ENCODE measurements at places on chromosomes 12 and 14. TPM values are rescaled to one million over a fixed set of nuclear protein-coding genes. Genes with fewer than 3 reads are reported as not detected.
A peak's percentile ranks its signal among the peaks of the same experiment; 100 is the strongest.

GRCh38 chr12:126087692-126088091 lies 1022.5 kb downstream of the AACS start:
- no peak for DNase-seq

- DNase-seq, result no peak
Observed at GRCh38 chr12:123757561-123757960, 4.5 kb upstream of the DNAH10 start.

GRCh38 chr12:124543052-124543589 lies 24.3 kb downstream of the NCOR2 start:
- DNase-seq, result no peak

DNA sequence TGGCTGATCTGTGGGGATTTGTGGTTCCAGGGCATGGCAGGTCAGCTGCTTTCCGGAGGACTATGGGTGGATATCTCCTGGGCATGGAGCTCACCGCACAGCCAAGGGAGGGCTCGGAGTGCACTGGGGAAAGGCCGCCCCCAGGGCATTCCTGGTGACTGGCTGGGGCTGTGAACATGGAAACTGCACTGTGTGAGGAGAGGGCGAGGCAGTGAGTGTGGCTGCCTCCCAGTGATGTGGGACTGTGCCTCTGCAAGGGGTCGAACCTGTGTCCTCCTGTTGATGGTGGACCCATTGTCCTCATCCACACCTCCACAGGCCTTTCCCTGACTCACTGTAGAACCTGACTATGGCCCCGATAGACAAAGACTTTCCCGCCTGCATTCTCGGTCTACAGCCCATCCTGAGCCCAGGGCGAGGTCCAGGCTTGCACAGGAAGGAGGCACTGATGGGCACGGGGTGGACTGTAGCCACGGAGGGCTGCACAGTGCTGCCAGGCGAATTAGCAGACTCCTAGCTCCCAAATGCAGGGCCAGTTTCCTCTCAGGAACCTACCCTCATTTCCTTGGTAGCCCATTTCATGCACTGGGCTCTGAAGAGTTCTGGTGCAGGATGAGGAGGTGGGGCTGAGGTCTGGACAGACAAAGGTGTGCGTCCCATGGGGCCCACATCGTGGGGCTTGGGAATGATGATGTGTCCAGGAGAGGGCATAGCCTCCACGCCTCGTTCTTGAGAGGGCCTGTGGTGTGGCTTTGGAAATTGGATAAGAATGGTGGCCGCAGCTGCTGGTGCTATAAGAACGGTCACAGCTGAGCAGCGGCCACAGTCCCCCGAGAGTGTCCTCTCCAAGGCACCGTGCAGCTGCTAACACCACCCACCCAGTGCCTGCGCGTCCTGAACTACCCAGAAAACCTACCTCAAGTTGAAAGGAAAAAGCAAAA lies 415.1 kb downstream of the TMEM121 start:
- DNase-seq, result no peak

GRCh38 chr12:78494911-78495310 lies 369.7 kb upstream of the SYT1 start:
- DNase-seq, result no peak

GRCh38 chr14:37241198-37241597 lies 43.5 kb downstream of the MIPOL1 start:
- DNase-seq, result no peak

DNA sequence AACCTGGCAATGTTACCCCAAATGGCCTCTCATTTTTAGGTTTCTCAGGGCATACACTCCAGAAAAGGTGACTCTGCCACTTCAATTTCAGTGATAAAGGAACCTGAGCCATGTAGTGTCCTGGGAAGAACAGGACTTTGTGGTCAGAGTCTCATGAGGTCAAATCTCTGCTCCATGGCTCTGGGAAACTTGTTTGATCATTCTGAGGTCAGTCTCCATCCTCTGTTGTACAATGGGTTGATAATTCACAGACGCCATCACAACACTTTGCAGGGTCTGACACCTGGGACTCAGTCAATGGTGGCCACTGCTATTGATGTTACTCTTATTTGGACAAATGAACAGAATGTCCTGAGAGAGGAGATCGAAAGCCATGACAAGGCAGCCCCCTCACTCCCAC lies 31.1 kb upstream of the SMOC1 start:
- DNase-seq, result no peak

GRCh38 chr14:75824318-75824717 lies 157.5 kb downstream of the TGFB3 start:
- DNase-seq, result no peak

DNA sequence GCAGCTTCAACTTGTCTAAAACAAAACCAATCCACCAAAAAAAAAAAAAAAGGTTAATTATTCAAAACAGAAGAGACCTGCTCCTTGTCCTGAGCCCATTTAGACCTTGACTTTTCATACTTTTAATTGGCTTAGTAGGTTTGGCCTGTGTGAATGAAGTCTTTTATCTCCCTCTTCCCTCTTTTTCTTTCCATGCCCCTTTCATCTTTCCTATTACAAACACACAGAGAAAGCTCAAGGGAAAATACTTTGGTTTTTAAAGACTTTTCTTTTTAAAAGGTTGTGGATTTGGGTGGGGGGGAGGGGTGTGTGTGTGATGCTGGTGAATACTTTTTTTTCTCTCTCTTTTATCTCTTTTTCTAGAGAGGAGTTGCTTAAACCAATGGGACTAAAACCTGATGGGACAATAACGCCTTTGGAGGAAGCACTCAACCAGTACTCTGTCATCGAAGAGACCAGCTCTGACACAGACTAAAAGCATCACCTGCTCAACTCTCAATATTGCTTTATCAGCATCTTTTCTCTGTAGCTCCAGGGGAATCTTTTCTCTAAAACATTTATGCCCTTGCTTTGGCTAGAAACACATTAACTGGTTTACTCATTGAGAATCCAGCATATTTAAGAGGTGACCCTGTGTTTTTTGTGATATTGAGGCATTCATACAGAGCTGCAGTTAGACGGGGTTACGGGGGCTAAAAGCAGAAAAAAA lies 70.0 kb upstream of the TMEM263 start:
- DNase-seq, result no peak

DNA sequence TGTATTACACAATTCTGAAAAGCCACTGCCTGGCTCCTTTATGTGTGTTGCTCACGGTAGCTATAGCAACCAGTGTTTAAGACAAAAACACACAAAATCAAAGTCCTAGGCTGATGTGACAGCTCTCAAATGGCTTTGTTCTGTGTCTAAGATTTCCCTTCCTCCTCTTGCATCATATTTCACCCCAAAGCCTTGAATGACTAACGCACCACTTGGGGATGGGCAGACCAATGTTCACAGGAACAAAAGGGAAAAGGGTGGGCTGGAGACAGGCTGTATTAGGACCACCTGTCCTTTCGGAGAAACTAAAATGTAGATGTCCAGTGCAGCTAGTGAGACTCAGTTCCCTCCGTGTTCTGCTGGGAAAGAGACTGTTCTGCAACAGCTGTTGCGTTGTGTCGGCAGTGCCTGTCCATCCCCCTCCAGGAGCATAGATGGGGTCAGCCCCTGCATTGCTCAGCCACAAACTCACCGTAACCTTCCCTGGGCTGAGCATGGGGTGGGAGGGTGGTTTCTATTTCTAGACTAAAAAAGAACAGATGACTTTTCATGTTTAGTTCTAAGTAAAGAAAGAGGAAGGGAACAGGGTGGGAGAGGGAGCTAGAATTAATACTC lies 26.8 kb upstream of the DAAM1 start:
- peak; percentile 20 for DNase-seq

GRCh38 chr12:56159482-56160192 lies 1.5 kb downstream of the MYL6 start:
- no peak for DNase-seq

DNA sequence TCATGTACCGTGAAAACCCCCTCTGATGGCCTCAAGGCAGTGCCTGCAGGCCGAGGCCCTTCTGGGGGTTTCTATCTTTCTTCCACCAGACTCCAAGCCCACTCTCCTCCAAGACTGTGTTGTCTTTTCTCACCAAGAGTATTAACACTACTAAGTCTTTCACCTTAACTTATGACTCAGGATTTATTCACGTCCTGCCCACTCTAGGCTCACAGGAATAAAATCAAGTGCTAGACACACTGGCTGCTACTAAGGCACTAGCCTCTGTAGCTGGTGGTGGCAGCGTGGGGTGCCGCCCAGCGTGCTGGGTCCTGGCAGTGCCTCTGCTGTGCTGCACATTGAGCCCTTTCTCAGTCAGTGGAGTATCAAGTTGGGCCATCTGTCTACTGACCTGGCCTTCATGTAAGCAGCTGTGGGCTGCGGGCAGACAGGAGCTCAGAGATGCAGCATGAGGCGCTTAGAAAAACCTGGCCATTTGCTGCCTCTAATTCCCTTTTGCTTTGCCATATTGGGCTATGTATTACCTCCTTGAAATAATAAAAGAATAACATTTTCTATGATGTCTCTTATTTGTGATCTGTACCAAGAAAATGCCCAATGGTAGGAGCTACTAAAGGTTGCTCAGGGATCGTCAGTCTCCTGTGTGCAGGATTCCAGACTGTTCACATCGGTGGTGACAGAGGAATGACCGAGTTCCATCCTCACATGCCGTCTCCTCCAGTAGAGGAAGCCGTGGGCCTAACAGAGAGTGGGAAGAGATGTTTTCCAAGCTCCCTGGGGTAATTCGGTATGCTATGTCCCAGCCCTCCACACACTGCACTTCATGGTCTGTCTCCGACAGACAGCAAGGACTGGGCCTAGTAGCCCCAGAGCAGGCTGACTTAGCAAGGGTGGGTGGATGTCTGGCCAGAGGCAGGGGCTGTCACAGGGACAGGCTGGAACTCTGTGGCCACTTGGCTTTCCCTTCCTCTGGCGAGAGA lies 39.9 kb downstream of the MAX start:
- DNase-seq, result no peak

The MYH7 gene
- 0.56 TPM for total RNA-seq

The KRAS gene
- 29.0 TPM for total RNA-seq

The CATSPERB gene
- 0.91 TPM for total RNA-seq
